Sciatic nerve (tissue), 2 donors: ENCODE measurements at places on chromosomes 16 and 17. TPM values are rescaled to one million over a fixed set of nuclear protein-coding genes. Genes with fewer than 3 reads are reported as not detected.

PGAP6 gene
- total RNA-seq = 29.0 TPM

SLFN14 gene
- 0.45 TPM for total RNA-seq

FADS6 gene
- total RNA-seq = not detected

VWA3A gene
- total RNA-seq = 0.71 TPM

NUBP1 gene
- total RNA-seq = 21.6 TPM

CTF1 gene
- 13.3 TPM for total RNA-seq

GCGR gene
- 7.8 TPM for total RNA-seq

GNAO1 gene
- total RNA-seq = 7.9 TPM

ADAM11 gene
- 0.53 TPM for total RNA-seq

SULT1A2 gene
- total RNA-seq = 4.5 TPM

KRTAP4-1 gene
- total RNA-seq = not detected

ABAT gene
- 24.2 TPM for total RNA-seq

ACBD4 gene
- 26.4 TPM for total RNA-seq

ABCA8 gene
- 383 TPM for total RNA-seq
